ENCODE measurements at places on chromosomes 1 and 21.

- DNase-seq: no peak
These were observed 581.7 kb downstream of the MRPL39 start for GRCh38 chr21:25025596-25025995.

GRCh38 chr1:2795926-2796325 lies 5.6 kb downstream of the TTC34 start:
- no peak for DNase-seq

- no peak for DNase-seq
These were observed 189.4 kb downstream of the NEK7 start for GRCh38 chr1:198346178-198346577.

- no peak for DNase-seq
These were observed 13.9 kb downstream of the EPHX1 start for GRCh38 chr1:225823811-225824261.

DNA sequence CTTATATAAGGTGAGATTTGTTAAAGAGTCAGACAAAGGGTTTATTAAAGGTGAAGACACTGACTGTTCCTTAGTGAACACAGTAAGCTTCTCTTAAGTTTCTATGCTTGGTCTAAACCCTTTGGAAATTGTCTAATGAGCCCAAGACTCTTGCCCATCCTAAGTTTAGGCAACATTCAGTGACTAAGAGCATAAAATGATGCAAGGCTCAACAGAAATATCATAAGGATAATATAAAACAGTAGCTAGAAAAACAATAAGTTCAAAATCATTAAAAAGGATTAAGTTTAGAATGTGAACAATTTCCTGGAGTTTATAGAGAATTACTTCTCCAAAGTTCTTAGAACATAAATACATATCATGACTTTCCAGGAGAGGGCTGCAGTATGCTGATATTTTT lies 108.9 kb upstream of the PDC start:
- no peak for DNase-seq

DNA sequence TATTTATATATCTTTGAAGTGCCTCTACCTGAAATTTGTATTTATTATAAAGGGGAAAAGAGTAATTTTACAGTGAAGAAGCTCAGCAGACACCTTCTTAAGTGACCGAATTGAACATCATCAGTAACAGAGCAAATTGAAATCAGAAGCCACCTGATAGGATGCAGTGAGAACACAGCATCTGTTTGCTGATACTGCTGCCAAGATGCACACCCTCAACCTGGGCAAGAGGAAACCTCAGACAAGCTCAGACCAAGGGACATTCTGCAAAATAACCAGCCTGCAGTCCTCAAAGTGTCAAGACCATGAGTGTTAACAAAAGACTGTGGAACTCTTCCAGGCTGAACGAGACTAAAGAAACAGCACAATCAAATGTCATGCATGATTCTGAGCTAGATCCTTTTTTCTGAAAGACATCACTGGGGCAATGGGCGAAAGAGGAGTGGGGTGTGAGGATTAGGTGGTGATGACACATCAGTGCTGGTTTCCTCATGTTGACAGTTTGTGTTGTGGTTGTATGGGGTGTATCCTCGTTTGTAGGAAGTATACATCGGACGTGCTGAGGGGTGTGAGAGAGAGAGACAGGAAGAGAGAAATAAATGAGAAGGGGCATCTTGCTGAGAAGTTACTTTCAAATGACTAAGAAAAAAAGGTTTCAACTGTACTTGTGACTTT lies 103.7 kb downstream of the ABCA4 start:
- DNase-seq: no peak

DNA sequence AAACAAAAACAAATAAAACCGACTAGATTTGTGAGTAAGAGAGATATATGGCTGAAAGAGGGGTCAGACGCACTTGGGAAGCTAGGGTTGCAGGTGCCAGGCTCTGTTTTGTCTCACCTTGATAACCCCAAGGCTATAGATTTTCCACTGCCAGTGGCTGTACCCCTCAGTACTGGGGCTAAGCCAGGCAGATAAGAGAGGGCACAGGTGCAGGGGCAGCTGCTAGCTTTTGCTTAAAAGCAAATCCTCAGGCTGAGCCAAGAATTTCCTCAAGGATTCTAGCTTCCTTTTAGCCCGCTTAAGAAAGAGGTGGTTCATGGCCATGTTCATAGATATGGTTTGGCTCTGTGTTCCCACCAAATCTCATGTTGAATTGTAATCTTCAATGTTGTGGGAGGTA lies 57.9 kb downstream of the OVGP1 start:
- DNase-seq: no peak

Data from globus pallidus (tissue), 1 donor.